GM12864 (cell line): ENCODE measurements at places on chromosomes 4 and X.

GRCh38 chr4:112514647-112515197 is 1.3 kb downstream of the NEUROG2 start:
- DNase-seq = no peak

- DNase-seq = no peak
Measured at GRCh38 chrX:134501941-134502340, 42.0 kb downstream of the HPRT1 start.

DNA sequence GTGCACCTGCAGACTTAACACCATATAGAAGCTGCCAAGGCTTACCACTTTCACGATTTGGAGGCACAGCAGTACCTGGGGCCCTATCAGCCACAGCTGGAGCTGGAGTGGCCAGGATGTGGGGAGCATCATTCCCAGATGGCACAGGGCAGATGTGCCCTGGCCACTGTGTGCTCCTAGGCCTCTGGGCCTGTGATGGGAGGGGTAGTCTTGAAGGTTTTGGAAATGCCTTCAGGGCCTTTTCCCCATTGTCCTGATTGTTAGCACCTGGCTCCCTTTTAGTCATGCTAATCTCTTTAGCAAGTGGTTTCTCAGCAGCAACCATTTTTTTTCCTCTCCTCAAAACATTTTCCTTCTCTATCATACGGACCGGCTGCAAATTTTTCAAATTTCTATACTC is 490.2 kb downstream of the RAB28 start:
- no peak for DNase-seq

- DNase-seq = no peak
Measured at GRCh38 chrX:149567621-149568417, 18.1 kb upstream of the HSFX3 start.

GRCh38 chr4:6892190-6892908 is 17.3 kb upstream of the TBC1D14 start:
- DNase-seq = no peak

GRCh38 chr4:7426525-7427171 is 8.1 kb downstream of the PSAPL1 start:
- DNase-seq = no peak

GRCh38 chr4:88720451-88721428 is 23.1 kb upstream of the NAP1L5 start:
- DNase-seq = no peak

DNA sequence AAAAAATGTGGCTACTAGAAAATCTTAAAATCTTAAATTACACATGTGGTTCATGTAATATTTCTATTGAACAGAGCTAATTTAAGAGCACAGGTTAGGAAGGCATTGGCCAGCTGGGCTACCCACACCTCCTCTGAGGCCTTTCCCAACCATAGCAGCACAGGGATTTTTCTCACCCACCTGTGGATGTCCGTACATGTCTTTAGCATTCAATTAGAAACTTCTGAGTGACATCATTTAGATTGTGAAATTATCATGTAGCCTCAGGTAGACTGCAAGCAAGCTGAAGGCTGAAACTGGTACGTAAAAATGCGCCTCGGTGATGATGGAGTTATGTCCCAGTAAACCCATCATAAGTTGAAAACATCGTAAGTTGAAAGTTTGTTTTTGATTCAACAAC is 31.2 kb downstream of the SCARB2 start:
- no peak for DNase-seq
